ENCODE measurements at places on chromosomes 7 and 10.

DNA sequence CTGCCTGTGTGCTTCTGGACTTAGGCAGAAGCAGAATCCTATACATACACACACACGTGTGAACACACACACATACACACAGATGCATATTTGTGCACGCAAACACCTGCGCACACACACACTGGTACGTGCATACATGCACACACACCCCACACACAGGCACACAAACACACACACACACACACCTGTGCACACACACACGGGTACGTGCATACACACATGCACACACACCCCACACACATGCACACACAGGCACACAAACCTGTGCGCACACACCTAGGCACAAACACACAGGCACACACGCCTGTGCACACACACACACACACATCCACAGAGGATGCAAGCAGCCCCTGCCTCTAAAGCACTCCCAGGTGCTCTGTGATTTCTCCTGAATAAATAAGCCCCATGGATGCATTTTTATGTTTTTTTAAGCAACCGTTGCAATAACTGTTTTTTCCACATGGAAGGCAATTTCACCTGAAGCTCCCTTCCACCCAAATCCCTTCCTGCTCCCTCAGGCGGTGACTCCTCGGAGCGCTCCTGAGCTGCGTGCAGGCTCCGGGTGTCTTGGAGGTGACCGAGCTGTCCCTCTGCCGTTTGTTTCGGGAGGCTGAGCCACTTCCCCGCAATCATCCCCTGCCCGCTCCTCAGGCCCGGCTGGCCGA, 41.5 kb upstream of the PDGFA start:
- no peak for DNase-seq

GRCh38 chr10:110326351-110327032, 21.8 kb upstream of the SMNDC1 start:
- DNase-seq, result no peak

DNA sequence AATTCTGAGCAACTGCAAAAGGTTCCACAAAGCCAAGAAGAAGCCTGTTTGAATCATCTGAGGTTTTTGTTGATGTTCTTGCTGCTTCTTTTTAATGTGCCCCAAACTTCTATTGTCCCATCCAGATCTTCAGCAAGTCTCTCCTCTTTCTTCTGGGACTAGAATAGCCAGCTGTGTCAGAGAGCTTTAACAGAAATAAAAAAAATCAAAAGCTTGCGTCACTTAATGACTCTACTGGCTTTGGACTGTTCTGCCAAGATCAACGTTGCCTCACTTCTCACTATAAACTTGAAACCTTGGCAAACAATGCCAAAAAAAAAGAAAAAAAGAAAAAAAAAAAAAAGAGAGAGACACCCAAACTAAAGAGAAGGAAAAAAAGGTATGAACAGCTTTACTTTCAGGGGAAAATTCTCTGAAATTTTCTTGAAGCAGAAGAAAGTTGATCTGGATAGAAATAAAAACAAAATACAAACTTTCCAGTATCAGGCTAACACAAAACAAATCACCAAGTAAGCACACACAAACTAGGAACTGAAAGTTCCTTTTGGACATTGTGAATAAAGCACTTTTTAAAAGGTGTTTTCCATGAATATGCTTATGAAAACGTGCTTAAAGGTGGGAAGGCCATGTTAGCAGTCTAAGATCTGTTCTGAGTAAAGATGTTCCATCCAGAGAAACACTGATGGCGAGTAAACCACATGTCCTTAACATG, 14.8 kb downstream of the USP54 start:
- no peak for DNase-seq

- no peak for DNase-seq
These were observed 19.2 kb upstream of the IKZF1 start for GRCh38 chr7:50285269-50285668.

DNA sequence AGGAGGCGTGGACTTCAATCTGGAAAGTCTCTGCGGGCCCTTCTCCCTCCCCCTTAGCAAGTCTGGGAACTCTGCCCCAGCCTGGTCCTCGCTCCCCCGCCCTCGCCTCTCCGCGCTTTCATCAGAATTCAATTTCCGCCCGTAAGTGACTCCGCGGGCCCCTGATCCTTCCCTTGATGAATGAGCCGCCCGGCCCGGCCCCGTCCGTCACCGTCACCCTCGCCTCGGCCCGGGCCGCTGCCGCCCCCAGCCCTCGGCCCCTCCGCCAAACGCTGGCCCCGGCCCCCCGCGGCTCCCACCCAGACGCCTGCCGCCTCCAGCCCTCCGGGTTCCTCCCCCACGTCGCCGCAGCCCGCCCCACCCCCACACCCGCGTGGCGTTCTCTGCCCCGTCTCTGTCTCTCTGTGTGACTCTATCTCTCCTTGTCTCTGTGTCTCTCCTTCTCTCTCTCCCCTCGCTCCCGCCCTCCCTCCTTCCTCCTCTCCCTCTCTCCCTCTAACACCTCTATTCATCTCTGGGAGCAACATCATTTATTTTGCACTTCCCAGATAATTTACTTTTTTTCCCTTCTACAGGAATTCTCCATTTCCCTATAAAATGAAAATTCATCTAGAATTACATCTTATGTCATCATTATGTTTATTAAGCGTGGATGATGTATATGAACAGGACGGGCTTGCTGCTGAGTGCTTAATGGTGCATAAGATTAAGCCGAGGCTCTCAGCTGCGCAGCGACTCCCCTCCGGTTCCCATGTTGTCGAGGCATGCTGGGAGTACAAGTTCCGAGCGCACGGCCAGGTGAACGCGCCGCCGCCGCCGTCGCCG, 91.2 kb upstream of the PAX2 start:
- peak; percentile 31 for DNase-seq

GRCh38 chr7:150891740-150892139, 39.4 kb downstream of the AOC1 start:
- no peak for DNase-seq

GRCh38 chr10:72058989-72059842, 29.1 kb downstream of the SPOCK2 start:
- no peak for DNase-seq
